Hepatic stellate cell (primary cell): ENCODE measurements at places on chromosomes 1 and 21.
A peak's percentile ranks its signal among the peaks of the same experiment; 100 is the strongest.

DNA sequence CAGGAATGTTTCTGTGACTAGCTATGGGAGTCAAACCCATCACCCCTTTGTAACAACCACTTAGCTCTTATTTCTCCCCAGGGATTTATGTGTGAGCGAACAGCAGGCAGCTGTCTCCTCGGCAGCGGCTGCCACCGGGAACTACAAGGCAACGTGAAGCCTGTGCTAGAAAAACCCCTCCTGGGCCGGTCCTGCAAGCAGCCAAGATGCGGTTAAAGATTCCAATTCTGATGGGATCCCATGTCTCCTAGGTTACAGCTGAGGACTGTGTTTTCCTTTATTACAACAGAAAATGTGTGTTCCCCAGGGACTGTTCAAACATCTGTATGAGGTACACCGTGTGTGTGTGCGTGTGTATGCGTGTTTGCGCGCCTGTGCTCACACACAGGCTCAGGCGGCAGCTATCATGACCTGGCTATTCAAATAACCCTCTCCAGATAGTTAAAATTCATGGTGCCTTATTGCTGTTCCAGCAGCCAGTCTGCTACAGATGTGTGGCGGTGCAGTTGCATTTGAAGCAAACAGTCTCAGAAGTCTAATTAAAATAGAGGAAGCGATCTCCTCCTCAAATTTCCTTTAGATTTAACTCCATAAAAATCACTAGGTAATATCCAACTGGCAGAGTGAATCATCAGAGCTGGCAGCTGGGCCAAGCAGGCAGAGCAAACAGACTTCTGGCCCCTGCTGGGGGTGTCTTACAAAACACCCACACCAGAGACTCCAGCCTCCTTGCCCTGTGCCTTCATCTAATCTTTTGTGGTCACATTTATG, 68.0 kb downstream of the LMX1A start:
- DNase-seq = no peak

GRCh38 chr1:15948595-15949452, 27.1 kb downstream of the ZBTB17 start:
- DNase-seq = peak; percentile 96

- DNase-seq = no peak
Measured at GRCh38 chr1:61142726-61143500, 60.6 kb downstream of the NFIA start.

- DNase-seq = no peak
Measured at GRCh38 chr1:10415211-10415930, 14.9 kb upstream of the CENPS start.

DNA sequence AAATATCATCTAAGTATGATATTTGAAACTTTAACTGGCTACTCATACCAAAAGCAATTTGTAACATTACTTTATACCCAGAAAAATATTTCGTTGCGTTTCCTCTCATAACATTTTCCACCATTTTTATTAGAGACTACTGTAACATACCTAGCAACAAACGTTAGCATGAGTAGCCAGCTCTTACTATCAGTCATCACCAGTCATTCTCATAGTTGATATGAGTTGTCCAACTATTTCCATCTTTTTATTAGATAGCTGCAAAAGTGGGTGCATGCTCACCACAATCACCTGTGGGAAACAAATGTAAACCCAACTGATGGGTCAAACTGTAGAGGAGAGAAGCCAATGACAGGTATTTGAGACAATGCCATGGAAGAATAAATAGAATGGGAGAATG, 114.6 kb downstream of the AKT3 start:
- no peak for DNase-seq

DNA sequence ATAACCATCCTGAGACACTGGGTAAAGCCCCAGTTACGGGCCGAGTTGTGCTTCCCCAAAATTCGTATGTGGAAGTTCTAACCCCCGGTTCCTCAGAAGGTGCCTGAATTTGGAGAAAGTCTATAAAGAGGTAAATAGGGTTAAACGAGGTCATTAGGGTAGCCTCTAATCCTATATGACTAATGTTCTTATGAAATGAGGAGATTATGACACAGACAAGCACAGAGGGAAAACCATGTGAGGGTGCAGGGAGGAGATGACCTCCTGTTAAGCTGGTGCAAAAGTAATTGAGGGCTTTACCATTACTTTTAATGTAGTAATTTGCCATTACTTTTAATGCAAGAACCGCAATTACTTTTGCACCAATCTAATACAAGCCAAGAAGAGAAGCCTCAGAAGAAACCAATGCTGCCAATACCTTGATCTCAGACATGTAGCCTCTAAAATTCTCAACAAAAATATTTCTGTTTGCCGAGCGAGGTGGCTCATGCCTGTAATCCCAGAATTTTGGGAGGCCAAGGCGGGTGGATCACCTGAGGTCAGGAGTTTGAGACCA, 260.8 kb downstream of the GPATCH2 start:
- no peak for DNase-seq

GRCh38 chr1:44019466-44019948, 11.8 kb downstream of the SLC6A9 start:
- DNase-seq = no peak

DNA sequence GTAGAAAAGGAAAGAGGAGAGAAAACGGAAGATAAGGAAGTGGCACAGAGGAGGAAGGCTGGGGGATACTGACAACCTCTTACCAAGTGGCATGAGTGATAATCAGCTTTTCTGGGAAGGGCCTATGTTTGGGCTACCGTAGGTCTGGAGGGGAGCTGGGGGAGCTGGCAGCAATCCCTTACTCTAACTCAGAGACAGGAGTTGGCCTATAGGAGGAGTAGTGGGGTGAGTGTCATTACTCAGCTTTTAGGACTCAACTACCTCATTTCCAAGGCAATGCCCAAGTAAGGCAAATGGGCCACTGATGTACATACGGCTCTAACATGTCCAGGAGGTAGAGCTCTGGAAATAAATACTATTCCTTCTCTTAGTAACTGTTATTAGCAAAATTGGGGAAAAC, 48.7 kb upstream of the DMRTA2 start:
- DNase-seq = no peak

GRCh38 chr1:230568008-230568407, 74.3 kb upstream of the COG2 start:
- DNase-seq = no peak

DNA sequence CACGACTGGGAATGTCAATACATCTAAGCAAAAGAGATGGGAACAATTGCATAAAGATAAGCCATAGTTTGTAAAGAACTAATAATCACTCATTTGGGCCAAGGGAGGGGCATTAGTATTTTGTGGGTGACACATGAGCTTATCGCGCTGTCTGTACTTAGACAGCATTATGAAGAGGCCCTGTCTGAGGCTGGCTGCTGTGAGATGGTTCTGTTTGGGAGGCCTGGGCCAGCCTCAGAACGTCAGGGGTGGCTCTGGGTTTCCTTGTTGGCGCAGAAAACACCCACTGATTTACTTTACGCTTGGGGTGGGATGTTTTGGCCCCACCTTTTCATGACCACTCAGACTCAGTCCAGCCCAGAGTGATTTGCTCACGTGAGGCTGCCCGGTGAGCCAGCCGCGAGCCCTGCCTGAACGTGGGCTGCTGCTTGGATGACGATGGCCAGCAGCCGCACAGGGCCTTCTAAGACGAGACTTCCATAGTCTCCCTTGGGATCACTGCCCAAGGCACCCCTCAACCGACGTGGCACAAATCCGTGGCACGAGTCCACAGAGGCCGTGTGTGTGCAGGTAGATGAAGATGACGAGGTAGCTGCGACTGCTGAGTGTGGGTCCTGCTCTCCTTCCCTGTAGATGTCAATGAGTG, 18.7 kb downstream of the UMODL1 start:
- no peak for DNase-seq

GRCh38 chr1:172398970-172399755, 21.3 kb upstream of the C1orf105 start:
- peak; percentile 51 for DNase-seq

DNA sequence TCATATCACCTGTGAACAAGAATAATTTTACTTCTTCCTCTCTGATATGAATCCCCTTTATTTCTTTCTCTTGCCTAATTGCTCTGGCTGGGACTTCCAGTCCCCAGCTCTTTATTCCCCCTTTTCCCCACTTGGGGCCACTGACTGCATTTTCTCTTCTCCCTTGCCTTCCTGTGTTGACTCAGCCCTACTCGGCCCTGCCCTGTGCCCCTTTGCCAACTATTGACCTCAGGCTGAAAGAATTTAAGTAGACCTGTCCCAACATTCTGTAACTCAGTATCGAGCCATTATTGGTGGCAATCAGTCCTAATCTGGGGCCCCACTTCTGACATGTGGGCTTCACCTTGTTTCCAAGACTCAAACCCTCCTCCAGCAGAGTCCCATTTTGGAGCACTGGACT, 60.6 kb upstream of the STUM start:
- DNase-seq = no peak

GRCh38 chr21:41542727-41543126, 34.8 kb upstream of the TMPRSS2 start:
- DNase-seq = no peak

DNA sequence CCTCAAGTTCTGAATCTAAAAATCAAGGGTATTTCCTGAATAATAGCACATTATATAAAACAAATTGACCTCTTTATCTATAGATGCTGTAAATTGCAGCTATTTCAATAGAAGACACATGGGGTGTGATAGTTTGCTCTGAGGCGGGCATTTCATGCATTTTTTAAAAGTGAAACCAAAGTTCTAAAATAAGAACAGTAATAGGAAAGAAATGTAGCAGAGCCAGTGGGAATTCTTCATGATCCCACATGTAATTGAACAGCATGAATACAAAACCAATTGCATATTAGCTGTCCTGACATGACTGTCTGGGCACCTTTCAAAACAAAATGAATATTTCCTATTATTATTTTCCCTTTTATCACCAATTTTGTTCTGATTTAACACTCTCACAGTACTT, 85.0 kb downstream of the RGS21 start:
- no peak for DNase-seq

GRCh38 chr1:3543076-3544039, 68.0 kb downstream of the MEGF6 start:
- DNase-seq = peak; percentile 60

DNA sequence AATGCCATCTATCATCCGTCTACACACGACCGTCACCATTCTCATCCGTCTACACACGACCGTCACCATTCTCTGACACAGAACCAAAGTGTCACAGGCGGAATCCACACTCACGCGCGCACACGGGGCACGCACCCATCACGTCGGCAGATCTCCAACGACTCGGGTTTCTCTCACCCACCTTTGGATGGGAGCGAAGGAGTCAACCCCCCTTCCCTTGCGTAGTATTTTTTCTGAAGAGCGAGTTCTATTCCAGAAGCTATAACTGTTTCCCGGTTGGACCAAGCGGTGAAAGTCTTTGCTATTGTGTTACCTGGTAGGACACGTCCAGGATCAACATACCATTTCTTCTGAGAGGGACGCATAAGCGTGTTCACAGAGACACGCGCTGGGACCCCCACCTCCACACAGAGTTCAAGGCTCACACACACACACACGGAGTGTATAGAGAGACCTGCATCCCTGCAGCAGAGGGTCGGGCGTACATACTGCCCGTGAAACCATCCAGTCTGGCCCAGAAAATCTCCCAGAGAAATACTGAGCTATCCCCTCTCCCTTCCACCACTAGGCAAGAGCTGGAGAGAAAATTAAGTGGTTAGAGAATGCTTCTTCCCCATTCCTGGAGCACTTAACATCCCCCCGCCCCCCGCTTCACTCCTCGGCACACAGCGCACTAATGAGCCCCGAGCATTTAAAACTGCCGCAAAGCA, 741 bp downstream of the DUSP10 start:
- peak; percentile 48 for DNase-seq

GRCh38 chr1:161182214-161182613, 4.9 kb upstream of the B4GALT3 start:
- DNase-seq = peak; percentile 53

DNA sequence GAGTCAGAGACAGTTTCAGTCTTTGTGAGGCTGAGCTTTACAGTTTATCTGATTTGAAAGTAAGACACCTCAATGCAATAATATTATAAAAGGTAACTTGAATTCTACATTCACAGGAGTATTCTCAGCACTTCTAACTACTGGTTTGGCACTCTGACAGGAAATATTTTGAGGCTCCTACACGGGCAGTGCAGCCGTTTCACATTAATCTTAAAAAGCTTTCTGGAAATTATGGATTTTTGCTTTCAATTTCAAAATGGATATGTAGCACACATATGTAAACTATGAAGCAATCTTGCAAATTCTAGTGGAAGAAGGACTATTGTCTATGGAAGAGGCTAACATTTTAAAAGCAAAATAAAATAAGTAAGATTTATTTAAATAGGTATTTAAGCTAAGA, 262.9 kb upstream of the SNX7 start:
- no peak for DNase-seq

GRCh38 chr1:244047621-244048255, 3.3 kb upstream of the ZBTB18 start:
- DNase-seq = no peak

DNA sequence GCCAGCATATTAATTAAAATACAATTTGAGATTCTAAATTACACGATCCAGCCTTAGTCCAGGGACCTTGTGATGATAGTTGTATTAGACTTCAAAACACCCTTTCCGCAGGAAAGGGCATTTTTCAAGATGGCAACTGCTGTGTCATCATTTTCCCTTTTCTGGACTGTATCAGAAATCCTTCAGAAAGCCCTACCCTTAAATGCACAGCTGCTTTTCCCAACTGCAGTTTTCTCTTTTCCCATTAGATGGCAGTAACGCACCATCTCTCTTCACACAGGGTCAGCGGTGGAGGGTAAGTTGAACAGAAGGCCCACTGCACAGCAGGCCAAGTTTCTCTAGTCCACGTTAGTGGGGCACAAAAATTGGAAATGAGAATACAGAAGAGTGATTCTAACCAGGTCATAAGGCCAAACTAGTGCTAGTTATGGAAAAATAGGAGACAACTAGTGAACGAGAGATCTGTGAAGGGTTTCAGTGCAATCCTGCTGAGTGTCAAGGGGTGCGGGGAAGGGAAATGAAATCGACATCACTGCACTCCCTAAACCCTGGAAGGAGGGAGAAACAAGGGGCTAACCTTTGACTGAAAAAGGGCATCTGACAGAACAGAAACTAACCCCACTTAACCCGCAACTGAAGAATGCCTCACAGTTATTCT, 22.1 kb upstream of the TDRD10 start:
- DNase-seq = peak; percentile 83

DNA sequence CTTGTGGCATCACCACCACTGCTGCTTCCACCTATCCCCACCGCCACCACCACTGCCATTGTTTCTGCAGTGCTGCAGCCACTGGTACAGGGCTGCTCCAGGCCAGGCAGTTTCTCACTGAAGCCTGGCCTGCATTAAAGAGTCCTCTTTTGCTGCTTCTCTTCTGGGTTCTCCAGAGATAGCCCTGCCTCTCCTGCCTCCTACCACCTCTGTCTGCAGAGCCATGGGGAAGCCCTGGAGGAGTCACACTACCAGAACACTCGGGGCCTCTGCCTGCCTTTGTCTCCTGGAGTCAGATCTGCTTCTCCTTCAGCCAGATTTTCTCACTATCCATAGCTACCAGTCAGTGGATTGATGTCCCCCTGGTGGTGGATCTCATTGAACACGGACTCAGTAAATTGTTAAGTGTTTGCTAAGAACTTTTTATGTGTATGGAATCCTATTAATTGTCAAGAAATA, 37.7 kb upstream of the DDAH1 start:
- no peak for DNase-seq

DNA sequence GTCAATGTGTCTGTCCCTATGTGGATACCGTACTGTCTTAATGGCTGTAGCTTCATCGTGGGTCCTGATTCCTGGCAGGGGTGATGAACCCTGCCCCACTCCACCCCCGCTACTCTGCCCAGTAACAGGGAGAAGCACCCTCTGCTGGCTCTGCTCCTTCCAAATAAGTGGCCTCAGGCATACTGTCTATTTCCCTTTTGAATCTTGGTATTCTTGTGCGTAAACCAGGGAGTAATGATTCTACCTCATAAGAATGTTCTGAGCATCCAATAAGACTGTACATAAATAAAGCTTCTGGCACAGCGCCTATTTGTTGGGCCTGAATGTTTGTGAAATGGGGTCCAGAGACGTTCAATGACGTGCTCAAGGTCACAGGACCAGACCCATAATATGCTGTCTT, 35.2 kb upstream of the CTPS1 start:
- peak; percentile 74 for DNase-seq
